ENCODE measurements at places on chromosomes 16 and 17.

- DNase-seq, result no peak
Observed at GRCh38 chr16:15636392-15636873, 6.5 kb downstream of the MARF1 start.

- DNase-seq, result no peak
Observed at GRCh38 chr17:62706598-62707424, 79.3 kb downstream of the MRC2 start.

DNA sequence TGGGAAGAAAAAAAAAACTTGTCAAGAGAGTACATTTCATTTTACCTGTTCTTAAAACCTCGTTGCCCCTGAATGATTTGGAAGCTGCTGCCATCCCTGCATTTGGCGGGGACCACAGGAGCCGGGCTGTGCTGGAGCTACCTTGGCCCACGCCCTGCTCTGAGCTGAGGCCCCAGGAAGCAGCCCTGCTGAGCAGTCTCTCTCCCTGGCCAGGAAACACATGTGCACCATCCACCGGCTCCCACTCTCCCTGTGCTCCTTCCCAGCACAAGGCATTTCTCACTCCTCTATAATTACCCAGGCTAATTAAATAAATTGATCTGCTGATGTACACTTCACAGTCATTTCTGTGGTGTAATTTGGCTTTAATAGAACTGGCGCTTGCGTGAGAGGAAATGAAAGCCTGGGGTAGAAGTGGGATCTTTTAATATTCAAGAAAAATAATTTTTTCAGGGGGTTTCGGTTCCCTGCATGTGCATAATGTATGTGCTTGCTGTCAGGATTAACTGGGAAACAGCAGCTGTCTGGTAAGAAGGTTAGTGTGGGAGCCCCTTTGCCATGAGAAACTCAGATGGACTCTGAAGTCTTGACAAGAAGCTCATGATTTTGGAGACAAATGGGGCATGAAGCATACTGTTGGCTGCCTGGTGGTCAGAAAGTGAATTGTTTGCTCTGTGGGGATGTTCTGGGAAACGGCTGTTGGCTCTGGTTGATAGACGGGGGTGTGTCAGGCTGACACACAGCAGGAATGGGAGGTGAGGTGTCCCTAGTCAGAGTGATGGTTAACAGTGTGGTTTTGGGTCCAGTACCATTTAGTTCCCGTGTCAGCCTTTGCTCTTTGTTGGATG, 252.3 kb upstream of the EEF2KMT start:
- DNase-seq, result no peak

DNA sequence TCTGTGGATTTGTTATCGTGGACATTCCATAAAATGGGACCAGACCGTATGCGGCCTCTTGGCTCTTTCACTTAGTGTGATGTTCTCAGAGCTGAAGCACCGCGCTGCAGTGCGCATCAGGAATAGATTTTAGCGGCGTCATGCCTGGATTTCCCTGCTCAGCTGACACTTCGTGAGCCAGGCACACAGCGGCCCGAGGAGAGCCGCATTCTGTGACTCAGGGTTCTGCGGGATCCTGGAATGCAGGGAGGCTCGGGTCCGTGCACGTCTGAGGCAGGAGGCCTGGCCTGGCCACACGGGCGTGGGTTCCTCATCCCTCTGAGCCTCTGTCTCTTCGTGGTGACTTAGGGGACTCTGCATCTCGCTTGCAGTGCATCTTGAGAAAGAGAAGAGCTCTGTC, 13.4 kb downstream of the CBFA2T3 start:
- no peak for DNase-seq

DNA sequence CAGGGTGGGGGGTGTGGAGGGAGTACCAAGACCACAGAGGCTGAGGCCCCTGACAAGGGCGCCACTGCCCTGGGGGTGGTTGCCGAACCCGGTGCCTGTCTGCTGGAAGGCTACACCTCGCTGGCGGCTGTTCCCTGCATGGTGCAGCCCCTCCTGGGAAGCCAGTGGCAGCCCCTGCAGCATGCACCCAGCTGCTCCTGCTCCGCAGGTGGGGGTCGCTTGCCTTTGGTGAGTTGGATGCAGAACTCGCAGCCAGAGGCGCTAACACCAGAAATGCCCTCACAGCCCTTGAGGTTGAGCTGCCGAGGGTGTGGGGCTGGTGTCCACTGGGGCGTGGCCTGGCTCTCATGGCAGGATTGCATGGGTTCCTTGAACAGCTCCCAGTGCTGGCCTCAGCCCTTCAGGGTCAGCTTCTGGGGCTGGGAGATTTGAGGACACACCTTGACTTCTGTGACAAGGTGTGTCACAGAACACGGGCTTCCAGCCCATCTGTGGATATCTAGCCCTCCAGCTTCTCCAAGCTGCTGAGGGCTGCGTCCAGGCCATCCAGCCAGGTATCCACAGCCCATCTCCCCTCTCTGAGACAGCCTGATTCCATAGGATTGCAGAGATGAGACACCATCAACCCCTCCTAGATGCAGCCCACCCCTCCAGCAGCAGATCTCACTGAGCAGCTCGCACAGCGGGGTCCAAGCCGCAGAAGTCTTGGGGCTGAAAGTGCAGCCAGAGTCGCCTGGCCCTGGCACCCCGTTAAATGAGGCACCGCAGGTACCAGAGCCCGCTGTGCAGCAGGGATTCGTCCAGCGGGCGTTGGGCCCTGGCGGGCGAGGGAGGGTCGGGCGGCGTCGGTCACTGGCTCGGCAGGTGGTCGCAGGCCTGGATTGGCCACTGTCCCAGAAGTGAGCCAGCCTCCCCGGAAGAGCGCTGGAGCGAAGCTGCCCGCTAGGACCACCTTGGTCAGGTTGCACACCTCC, 586.3 kb downstream of the KCNJ18 start:
- no peak for DNase-seq

GRCh38 chr17:16910341-16910740, 61.6 kb downstream of the TNFRSF13B start:
- DNase-seq, result no peak

GRCh38 chr17:69575346-69575761, 160.9 kb downstream of the MAP2K6 start:
- DNase-seq, result no peak

DNA sequence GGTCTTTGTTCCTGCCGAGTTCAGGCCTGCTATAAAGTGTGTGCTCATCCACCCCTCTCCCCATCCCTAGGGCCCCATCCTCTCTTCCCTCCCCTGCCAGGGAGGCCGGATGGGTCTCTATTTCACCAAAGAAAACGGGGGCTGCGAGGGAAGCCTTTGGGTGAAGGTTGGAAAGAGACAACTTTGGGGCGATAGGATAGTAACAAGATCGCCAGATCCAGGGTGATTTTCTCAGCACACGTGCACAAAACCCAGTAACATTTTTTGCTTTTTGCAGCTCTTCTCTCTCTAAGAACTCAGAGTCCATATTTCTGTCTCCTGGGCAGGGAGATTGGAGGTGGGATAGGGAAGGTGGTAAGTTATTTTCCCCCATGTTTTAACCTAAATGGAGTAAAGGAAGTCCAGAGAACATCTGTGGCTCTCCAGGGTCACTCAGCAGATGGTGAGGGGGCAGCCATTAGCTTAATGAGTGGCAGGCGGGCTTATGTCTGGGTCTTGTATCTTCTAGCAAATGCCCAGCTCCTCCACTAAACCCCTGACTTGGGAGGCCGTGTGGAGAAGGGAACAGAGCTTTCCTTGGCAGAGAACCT, 6.9 kb downstream of the CCR7 start:
- DNase-seq, result no peak

- no peak for DNase-seq
Observed at GRCh38 chr17:8794636-8795035, 4.5 kb downstream of the MFSD6L start.

GRCh38 chr16:4651827-4652226, 27.2 kb downstream of the MGRN1 start:
- no peak for DNase-seq

GRCh38 chr16:55325458-55326109, 1.6 kb downstream of the IRX6 start:
- no peak for DNase-seq
